Forelimb muscle (tissue), 1 donor: ENCODE measurements at places on chromosomes 3 and 15. TPM values are rescaled to one million over a fixed set of nuclear protein-coding genes. Genes with fewer than 3 reads are reported as not detected.

Gene PCOLCE2
- 1.2 TPM for polyA plus RNA-seq

Gene SNTN
- not detected for polyA plus RNA-seq

Gene ZNF35
- polyA plus RNA-seq = 6.4 TPM

Gene COL8A1
- 1.1 TPM for polyA plus RNA-seq

Gene TRAT1
- not detected for polyA plus RNA-seq

Gene SLC2A2
- not detected for polyA plus RNA-seq

Gene P2RY14
- polyA plus RNA-seq = 1.4 TPM

Gene CPB1
- 1.4 TPM for polyA plus RNA-seq

Gene UBL7
- polyA plus RNA-seq = 33.4 TPM

Gene LTK
- polyA plus RNA-seq = 12.9 TPM

Gene BCL2A1
- 0.28 TPM for polyA plus RNA-seq

Gene SLC22A14
- polyA plus RNA-seq = 0.39 TPM

Gene TP63
- polyA plus RNA-seq = 11.6 TPM
